ENCODE measurements at places on chromosomes 7 and 10.

DNA sequence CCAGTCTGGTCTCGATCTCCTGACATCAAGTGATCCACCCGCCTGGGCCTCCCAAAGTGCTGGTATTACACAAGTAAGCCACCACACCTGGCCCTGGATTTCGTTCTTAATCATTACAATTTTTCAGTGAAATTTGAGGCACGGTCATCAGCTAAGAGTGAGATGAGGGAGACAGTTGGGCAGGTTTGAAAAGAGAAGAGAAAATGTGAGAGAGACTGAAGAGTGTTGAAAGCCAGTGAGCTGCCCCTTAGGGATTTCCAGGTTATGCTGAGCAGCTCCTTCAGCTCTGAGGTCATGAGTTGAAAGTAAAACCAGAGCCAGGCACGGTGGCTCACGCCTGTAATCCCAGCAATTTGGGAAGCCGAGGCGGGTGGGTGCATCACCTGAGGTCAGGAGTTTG lies 5.9 kb upstream of the UPF2 start:
- DNase-seq = peak; percentile 70

DNA sequence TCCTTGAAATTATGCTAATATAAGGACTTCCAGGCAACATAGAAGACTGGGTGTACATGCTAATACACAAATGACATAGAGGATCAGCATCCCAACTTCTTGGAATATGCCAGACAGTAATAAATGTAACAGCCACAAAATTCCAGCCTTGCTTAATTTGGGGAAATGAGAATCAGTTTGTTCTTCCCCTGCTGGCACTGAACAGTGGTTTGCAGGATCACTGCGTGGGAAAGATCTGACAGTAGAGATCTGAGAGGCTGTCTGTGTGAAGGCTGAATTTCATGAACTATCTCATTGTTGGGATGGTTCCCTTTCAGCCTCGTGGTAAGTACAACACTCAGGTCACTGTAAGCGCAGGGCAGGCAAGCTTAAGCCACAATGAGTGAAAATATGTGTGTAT lies 1078.0 kb downstream of the LRMDA start:
- DNase-seq = no peak

GRCh38 chr7:2138146-2138765 lies 94.5 kb downstream of the MAD1L1 start:
- DNase-seq = peak; percentile 38

DNA sequence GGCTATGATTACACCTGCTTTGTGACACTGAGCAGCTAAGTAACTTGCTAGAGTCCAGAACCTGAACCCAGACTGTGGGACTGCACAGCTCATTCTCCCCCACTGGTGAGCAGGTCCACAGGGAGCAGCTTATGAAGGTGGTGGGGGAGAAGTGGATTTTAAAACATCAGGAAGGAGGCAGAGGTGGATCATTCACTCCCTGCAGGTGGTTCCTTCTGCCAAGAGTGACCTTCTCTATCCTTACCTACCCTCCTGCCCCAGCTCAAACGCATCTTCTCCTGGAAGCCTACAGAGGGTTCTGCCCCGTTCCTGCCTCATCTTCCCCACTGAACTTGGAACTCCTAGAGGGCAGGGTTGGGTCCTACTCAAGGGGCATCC lies 539 bp upstream of the FAM241B start:
- DNase-seq = no peak

GRCh38 chr10:14023673-14024328 lies 306.9 kb downstream of the FRMD4A start:
- no peak for DNase-seq

DNA sequence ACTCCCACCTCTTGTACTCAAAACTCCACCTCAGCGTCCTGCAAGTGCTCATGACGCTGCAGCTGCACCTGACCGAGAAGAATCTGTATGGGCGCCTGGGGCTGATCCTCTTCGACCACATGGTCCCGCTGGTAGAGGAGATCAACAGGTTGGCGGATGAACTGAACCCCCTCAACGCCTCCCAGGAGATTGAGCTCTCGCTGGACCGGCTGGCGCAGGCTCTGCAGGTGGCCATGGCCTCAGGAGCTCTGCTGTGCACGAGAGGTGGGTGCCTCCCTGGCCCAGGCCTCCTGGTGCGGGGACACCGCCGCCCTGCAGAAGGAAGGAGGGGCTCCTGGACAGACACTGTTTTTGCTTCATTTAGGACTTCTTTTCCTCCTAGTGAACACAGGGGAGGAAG lies 10.3 kb downstream of the INTS15 start:
- no peak for DNase-seq

GRCh38 chr7:11191574-11192220 lies 218.0 kb downstream of the PHF14 start:
- DNase-seq = no peak

- no peak for DNase-seq
These were observed 285.7 kb downstream of the RPS24 start for GRCh38 chr10:78319371-78319770.

DNA sequence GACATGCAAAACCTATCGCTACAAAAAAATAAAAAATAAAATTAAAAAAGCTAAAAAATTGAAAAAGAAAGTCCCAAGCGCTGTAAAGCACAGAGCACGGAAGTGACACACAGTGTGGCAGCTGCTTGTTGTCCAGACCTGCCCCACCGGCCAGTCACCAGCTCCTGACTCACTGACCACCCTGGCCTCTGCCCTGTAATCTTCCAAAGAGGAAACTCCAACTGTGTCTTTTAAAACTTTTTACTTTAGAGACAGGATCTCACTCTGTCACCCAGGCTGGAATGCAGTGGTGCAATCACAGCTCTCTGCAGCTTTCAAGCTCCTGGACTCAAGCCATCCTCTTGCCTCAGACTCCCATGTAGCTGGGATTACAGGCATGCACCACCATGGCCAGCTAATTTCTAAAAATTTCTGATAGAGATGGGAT lies 23.6 kb downstream of the GNA12 start:
- DNase-seq = no peak

GRCh38 chr10:54940418-54940817 lies 139.4 kb upstream of the PCDH15 start:
- DNase-seq = no peak

DNA sequence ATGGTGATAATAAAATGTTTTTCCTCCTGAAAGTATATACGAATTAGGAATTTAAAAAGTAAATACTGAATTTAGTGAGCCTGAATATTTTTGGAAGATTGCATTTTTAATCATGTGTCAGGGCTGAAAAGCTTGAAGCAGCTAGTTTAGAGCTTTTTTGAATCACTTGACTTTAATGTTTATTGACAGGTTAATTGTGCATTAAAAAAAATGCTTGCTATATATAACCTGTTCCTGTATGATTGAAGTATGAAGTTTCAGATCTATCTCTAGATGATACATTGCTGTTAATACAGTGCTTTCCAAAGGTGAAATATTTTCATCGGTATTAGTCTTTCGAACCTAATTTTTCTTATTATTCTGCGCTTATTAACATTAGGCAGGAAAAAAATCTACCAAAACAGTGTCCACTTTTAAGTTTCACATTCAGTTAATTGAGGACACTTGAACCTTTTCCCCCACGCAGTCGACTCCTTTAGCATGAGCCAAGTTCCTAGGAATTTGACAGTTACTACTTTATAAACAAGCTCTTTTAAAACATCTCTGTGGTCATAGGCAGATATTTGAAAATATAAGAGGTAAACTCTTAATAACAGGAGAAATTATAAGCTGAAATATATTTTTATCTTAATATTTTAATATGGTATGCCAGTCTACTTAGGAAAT lies 187.1 kb downstream of the MLLT10 start:
- no peak for DNase-seq

GRCh38 chr10:126014309-126014708 lies 117.9 kb downstream of the FANK1 start:
- no peak for DNase-seq

- no peak for DNase-seq
These were observed 57.2 kb upstream of the OPALIN start for GRCh38 chr10:96415891-96416554.

GRCh38 chr10:75230600-75231038 lies 5.1 kb downstream of the COMTD1 start:
- DNase-seq = peak; percentile 64

DNA sequence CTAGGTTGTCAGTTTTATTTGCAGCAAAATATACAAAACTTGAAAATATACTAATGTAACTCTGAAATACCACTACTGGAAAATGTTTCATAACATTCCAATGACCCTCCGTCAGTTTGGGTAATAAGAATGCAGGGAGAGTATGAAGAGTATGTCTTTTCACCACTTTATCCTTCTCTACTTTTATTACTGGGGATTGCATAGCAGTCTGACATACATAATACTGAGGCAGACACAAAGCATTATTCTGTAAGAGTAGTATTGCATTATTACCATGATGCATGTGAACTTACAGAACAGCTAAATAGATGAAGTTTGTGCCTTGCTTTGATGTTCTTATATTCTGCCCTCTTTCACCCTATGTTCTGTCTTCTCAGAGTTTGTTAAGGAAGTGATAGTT lies 151.8 kb upstream of the TPK1 start:
- no peak for DNase-seq

GRCh38 chr10:50431791-50432190 lies 180.5 kb upstream of the ASAH2 start:
- peak; percentile 79 for DNase-seq

GRCh38 chr10:14294347-14295059 lies 36.2 kb downstream of the FRMD4A start:
- DNase-seq = no peak

- DNase-seq = no peak
These were observed 191.9 kb upstream of the LYZL2 start for GRCh38 chr10:30821261-30821993.

GRCh38 chr10:7035126-7035761 lies 375.6 kb downstream of the SFMBT2 start:
- DNase-seq = no peak

GRCh38 chr7:112150823-112151641 lies 55.2 kb downstream of the DOCK4 start:
- DNase-seq = no peak

GRCh38 chr7:132183781-132184380 lies 392.4 kb downstream of the PLXNA4 start:
- DNase-seq = no peak

DNA sequence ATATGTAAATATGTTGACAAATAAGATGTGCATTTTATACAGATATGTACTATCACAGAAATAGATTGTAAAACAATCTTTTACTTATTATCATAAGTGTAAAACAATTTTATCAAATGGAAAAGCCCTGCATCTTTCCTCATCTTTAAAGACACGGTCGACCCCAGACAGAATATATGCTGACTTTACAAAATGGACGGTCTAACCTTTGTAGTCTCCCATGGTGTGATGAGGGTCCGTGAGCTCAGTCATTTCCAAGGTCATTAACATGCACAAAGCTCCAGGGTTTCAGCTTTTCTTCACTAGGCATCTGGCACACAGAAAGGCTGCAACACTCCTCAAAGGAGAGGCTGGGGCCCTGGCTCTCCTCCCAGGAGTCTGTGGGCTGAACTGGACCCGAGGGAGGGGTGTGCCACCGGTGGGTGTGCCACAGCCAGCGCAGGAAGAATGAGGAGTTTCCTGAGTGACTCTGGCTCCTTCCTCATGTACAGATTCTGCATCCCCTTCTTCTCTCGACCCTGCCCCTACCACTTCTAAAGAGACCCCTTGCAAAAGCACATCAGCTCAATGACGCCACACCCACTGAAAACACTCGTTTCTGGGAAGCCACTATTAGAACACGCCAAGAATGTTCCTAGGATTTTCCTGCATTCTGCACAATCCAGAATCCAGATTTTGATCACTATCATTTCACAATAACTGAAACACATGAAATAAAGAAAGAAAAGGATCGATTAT lies 26.2 kb upstream of the ABLIM1 start:
- no peak for DNase-seq

GRCh38 chr7:22695476-22696132 lies 31.4 kb upstream of the IL6 start:
- no peak for DNase-seq

Data from GM06990 (cell line).